ENCODE measurements at places on chromosomes 12 and 14.

- DNase-seq = no peak
Observed at GRCh38 chr14:67852926-67853604, 33.5 kb downstream of the RAD51B start.

GRCh38 chr12:101855976-101856375 is 21.4 kb upstream of the DRAM1 start:
- DNase-seq = no peak

- DNase-seq = no peak
Observed at GRCh38 chr14:85224241-85224640, 305.7 kb upstream of the FLRT2 start.

DNA sequence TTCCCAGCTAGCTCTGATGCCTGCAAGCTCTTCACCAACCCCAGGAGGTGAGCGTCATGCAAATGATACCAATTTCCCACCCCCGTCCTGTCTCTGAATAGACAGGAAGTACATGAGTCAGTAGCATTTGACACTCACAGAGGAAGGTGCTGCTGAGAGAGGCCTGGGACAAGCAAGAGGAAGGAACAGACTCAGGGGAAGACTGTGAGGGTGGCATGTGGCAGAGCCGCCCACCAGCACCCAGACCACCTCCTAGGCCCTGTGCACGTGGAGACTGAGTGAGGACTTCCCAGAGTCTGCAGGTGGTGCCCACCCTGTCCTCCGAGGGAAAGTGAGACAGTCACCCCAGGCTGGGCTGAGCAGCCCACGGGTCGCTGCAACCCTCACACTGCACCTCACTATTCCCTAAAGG is 199.5 kb upstream of the SFSWAP start:
- DNase-seq = peak; percentile 14

DNA sequence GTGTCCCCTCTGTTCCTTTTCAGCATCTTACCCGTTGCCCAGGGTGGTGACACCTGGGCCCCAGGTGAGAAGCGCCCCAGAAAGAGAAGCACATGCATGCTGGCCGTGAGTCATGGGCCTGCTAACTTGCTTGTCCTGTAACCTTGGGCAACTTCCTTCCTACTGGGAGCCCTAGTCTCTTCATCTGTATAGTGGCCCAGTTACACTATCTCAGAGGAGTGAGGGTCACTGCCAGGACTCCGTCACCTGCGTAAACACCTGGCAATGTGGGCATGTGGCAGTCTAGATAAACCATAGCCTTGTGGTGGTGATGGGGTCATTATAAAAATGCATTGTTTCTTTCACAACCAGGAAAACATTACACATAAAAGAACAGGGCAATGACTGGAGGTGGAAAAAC is 125.2 kb downstream of the SLC25A47 start:
- no peak for DNase-seq

GRCh38 chr12:553216-554000 is 93.7 kb downstream of the B4GALNT3 start:
- no peak for DNase-seq
